MV-4-11 (cell line): ENCODE measurements at places on chromosomes 7 and 10.

DNA sequence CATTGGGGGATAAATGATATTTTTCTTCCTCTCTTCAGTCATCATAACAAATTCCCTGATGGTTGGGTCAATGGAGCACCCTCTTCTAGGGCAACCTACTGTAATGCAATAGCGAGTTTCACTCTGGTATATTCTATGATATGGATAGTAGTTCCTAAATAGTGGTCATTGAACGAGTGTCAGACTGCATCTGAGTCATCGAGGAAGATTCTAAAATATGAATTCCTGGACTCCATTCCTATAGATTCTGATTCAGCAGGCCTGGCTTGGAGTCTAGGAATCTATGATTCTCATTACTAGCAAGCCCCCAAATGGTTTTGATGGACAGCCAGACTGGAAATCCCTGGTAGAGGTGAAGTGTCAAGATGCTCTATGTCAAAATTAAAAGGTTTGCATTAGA is 254.5 kb downstream of the BUB3 start:
- no peak for DNase-seq

DNA sequence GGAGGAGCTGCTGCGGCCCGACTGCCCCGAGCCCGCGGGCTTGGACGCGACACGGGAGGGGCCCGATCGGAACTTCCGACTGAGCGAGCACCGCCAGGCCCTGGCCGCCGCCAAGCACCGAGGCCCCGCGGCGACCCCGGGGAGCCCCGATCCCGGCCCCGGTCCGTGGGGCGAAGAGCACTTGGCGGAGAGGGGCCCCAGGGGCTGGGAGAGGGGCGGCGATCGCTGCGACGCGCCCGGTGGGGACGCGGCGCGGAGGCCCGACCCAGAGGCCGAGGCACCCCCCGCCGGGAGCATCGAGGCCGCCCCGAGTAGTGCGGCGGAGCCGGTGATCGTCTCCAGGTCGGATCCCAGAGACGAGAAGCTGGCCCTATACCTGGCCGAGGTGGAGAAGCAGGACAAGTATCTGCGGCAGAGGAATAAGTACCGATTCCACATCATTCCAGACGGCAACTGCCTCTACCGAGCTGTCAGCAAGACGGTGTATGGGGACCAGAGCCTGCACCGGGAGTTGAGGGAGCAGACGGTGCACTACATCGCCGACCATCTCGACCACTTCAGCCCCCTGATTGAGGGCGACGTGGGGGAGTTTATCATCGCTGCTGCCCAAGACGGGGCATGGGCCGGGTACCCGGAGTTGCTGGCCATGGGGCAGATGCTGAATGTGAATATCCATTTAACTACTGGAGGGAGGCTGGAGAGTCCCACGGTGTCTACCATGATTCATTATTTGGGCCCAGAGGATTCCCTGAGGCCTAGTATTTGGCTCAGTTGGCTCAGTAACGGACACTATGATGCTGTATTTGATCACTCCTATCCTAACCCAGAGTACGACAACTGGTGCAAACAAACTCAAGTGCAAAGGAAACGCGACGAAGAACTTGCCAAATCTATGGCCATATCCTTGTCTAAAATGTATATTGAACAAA is 1.4 kb downstream of the OTUD1 start:
- DNase-seq, result no peak

DNA sequence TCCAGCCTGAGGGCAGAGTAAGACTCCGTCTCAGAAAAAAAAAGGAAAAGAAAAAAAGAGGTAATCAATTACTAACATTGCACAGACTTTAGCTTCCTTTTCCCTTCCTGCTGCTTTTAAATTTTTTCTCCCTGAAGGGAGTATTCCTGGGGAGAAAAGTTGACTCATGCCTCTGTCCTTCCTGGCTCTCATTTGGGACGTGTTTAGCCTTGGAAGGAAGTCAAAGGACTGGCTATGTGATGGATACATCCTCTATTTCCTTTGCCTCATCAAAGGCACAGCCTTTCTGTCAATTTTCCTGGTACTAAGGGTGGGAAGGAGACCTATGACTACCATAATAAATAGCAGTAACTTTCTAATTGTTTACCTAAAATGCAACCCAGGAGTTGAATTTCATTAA is 77.6 kb downstream of the ITGA8 start:
- DNase-seq, result no peak

DNA sequence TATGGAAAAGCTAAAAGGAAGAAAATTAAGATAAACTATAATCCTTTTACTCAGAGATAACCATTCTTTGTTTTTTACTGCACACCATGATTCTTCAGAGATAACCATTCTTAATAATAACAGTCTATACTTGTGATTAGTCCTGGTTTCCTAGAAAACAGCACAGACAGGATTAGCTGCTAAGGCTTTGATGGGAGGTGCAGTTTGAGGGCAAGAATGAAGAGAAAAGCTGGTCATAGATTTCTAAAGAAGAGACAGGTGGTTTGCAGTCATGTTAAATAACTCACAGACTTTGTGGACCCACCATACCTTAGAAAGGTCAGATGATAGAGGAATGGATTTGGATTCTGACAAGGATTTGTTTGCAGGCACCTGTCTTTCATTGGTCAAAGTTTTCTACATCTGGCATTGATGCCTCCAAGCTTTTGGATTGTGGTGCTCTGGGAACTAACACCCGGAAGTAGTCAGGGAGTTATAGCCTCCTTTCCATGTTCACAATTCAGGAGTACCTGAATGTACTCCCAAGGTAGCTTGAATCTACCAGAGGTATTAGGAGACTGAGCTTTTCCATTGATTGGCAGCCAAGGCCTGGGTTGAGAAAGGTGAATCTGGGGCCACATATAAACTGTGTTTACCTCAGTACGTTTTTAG is 3.7 kb downstream of the SMC3 start:
- DNase-seq, result no peak

DNA sequence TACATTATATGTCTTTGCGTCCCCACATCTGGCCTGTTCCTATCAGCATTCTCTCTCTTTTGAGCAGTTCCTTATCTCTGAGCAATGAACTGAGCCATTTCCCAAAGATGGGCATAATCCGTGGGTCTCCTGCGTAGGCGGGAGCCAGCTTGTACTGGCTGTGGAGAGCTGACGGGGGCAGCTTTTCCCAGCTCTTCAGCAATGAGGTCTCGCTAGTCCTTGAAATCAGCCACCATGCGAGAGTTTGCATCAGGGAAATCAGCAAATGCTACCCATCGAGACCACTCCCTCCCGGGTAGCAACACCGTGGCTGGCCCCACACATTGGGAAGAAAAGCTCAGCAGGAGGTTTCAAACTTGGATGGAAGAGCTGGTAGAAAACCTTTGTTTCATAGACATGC is 51.9 kb upstream of the FAM180A start:
- no peak for DNase-seq
